ENCODE measurements at places on chromosomes 6 and 20.

GRCh38 chr20:21901470-21902275 lies 196.2 kb downstream of the PAX1 start:
- ATAC-seq, result no peak

DNA sequence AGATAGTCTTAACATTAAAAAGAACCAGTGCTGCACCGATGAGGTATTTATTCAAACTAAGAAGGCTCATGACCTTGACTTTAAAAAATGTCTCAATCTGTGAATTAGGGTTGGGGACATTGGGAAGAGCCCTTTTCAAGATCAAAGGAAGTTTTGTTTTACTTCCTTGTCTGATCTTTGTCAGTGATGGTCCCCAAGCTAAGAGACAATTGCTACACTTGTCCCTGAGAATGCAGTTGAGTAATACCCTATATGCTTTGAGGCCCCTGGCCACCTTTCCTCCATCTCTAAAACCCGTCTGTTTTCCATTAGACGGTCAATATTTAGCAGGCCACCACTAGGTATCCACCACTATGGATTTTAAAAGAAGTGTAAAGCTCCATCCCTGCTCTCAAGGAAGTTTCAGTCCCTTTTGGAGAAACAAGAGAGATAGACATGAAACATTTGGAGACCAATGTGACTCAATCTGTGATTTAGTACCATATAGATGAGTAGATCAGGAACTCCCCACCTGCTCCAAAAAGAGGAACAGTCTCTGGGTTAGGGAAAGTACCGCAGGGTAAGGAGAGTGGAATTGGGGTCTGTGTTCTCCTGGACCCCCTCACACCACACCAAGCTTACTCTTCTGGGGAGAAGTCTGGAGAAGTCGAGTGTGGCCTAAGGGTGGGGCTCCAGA lies 99.1 kb upstream of the ISM1 start:
- ATAC-seq, result peak; percentile 67

DNA sequence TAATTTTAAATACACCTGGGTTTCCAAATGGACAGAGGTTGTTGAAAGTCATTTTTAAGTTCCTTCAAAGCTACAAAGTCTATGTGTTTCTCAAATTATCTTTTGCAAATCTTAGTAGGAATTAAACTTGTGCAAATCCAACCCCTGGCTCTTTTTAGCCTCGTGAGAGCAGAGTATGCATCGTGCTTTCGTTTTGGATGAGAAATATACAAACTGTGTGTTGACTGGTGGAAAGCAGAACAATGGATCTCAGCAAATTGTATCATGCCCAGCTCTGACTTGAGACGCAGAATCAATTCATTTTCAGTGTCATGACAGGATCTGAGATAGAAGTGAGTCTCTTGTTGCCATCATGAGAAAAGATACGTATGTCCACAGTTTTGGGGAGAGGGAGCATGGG lies 542.4 kb upstream of the FLRT3 start:
- no peak for ATAC-seq

DNA sequence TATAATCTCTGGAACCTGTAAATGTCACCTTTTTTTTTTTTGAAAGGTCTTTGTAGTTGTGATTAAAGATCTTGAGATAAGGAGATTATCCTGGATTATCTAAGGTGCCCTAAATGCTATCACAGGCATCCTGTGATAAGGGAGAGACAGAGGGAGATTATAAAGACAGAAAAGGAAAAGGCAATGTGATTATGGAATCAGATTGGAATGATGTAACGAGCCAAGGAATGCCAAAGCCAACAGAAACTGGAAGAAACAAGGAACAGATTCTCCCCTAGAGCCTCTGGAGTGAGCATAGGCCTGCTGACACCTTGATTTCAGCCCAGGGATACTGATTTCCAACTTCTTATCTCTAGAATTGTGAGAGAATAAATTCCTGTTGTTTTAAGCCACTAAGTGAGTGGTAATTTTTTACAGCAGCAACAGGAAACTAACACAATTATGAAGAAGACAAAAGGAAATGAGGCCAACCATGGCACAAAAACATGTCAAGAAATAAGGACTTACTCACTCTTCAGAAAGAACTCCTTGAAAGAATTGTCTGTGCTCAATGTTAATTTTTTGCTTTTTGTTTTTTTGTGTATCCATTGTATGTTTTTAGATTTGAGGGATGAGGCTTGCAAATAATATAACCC lies 82.7 kb downstream of the CFAP61 start:
- ATAC-seq, result no peak

DNA sequence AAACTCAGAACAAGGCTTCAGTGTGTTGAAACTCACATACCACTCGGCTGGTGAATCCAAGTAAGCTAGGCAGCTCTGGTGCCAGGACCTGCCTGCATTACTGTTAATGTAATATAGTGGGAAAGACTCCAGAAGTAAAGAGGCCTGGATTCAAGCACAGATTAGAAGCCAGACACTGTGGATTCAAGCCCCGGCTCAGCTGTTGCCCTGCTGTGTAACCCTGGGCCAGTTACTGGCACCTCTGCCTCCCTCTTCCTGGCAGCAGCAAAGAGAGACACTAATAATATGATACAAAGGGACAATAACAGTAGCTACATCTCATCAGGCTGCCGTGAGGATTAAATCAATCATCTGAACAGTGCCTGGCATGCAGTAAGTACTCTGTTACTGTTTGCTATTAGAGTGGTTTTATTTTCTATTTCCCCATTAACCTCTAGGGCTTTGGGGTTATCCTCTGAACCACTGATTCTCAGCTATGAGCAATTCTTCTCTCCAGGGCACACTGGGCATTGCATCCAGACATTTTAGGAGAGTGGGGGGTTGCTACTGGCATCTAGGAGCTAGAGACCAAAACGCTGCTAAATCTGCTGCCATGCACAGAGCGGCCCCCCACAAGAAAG lies 92.9 kb downstream of the ZMYND8 start:
- ATAC-seq, result peak; percentile 68

GRCh38 chr6:81511423-81511822 lies 241.1 kb downstream of the TENT5A start:
- no peak for ATAC-seq
